Sciatic nerve (tissue), 2 donors: ENCODE measurements at places on chromosomes 1 and 21. TPM values are rescaled to one million over a fixed set of nuclear protein-coding genes. Genes with fewer than 3 reads are reported as not detected.

GRCh38 chr1:163213626-163214025 is 10.9 kb upstream of the RGS5 start:
- no peak for DNase-seq

DNA sequence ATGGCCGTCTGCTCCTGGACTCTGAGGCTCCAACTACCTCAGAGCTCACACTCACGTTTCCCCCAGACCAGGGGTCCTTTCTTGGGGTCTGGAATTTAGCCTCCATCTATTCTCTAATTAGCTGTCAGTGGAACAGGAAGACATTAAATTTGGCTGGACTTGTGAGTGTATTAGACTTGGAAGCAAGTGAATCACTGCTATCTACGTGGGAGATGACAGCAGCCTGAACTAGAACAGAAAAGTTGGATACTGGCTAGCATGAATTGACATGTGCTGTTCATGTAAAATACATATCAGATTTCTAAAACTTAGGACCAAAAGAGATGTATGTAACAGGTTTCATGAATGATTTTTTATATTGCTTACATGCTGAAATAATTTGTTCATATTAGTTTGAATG is 28.0 kb downstream of the TAF5L start:
- DNase-seq: no peak

DNA sequence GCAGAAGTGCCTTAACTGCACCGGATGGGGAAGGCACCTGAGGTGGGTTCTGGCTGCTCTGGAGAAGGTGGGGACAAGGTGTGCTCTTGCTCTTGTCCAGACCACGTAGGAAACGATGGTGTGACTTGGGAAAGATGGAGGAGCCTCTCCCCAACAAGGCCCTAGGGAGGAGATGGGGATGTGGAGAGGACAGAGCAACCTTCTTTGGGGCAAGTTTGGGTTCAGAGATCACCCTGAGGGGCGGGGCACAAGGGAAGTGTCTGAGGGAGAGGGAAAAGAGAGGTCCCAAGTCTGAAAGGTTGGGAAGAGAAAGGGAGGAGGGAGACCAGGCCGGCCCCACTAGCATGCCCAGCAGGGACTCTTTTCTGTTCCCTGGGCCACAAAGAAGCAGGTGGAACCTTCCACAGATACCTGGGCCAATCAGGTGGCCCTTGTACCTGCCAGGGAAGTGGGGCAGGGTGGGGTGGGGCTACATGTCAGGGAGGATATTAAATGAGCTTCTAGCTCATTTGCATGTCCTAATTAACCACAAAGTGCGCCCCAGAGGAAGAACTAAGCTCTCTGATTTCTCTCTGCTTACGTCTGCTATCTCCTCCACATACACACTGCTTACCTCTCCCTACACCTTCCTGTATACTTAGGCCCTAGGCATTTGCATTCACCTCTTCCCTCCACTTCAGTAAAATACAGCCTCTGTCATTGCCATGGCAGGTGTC is 15.9 kb downstream of the INKA2 start:
- no peak for DNase-seq

DNA sequence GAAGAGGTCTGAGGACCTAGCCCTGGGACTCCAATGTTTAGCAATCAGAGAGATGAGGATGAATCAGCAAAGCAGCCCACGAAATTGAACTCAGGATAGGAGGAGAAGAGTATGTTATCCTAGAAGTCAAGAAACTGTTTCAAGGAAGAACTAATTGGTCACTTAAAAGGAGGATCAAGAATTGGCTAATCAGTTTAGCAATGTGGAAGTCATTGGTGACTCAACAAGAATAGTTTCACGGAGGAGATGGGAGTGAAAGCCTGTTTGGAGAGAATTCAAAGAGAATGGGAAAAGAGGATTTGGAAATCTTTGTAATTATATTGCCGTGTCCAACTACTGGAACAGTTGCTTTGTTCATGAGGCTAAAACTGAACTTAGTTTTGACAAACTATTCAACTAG is 7.4 kb downstream of the HMCN1 start:
- no peak for DNase-seq

GRCh38 chr1:180208264-180208663 is 21.8 kb upstream of the LHX4 start:
- DNase-seq: no peak

- no peak for DNase-seq
These were observed 6.5 kb downstream of the IRF2BP2 start for GRCh38 chr1:234603221-234604204.

DNA sequence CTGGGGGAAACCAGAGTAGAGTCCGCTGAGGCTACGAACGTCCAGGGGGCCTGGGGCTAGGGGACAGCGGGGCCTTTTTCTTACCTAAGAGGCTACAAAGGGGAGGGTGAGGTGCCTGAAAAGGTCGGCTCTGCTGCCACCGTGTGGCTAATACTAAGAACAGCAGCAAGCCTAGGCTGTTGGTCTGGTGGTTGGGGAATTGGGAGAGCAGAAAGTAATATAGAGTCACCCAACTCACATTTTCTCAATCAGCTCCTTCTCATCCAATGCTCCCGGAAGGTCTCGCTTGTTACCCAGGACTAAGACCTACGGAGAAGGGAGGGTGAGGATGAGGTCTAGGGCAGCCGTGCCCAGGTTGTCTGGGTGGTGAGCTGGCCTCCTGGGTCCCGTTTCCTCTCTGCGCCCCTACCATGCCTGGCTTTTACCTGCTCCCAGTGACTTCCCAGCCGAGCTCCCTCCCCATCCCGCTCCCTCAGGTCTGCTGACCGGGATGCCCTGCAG is 9.3 kb downstream of the ARL8A start:
- peak; percentile 66 for DNase-seq

DNA sequence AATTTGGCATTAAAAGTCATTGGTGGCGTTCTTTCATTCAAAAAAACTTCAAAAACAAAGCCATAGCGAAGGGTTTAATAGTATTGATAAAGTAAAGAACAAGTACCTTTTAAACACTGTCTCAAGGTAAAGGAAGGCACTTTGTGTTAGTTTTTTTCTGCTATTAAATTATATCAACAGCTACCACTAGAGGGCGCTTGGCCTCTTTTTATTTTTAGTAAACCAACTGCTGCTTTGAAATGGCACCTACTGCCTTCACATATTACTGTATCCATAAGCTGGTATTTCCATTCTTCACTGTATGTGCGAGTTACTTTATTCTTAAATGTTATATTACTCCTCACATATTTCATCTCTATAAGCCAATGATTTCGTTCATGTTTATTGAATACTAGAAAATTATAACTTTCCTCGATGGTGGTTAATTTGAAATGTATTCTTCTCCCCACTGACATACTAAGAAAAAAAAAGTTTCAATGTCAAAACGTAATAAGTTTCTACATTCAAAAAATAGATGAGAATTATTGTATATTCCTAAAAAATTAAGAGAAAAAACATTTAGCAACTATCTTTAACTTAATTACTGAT is 125.7 kb upstream of the CXADR start:
- DNase-seq: peak; percentile 63

GRCh38 chr1:29415861-29416260 is 179.5 kb downstream of the PTPRU start:
- DNase-seq: no peak

GRCh38 chr21:38804789-38805327 is 871 bp upstream of the ETS2 start:
- DNase-seq: peak; percentile 84

GRCh38 chr1:23366598-23366997 is 3.0 kb downstream of the ZNF436 start:
- DNase-seq: no peak

GRCh38 chr1:65431111-65431705 is 10.7 kb downstream of the LEPR start:
- DNase-seq: no peak

DNA sequence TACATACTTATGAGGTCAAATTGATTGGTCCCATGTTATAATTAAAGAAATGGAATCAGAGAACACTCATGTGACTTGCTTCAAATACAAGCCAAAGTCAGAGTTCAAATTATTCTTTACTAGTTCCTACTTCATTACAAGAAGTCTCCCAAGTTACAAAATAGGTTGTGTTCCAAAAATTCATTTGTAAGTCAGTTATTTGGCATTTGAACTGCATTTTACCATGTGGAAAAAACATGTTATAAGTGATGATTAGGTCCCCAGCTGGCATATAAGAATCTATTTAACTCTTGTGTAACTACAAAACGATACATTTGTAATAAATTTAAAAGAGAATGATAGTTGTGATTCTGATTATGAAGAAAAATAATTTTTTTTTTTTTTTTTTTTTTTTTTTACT is 124.1 kb downstream of the DISP1 start:
- no peak for DNase-seq

DNA sequence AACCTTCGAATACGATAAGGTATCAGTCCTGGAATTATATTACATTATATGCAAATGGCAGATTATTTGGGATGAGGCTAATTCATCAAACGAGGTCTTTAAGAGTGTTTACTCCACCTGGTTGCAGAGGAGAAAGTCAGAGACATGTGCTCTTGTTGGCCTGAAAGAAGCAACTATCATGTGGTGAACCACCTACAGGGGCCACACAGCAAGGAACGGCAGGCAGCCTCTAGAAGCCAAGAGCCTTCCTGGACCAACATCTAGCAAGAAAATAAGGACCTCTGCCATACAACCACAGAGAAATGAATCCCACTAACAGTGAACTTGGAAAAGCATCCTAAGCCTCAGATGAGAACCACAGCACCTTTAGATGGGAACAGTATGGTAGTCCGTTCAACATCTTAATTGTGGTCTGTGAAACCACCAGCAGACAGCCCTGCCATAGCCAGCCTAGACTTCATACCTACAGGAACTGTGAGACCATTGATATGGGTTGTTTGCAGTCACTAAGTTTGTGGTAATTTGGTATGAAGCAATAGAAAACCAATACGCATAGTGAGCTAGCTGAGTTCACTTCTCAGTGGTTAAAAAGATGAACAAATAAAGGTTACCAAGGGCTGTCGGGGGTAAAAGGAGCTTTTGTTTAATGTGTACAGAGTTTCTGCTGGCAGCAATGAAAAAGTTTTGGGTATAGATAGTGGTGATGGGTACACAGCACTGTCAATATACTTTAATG is 345.7 kb upstream of the RUNX1 start:
- DNase-seq: no peak

- DNase-seq: no peak
These were observed 83.4 kb downstream of the MATN1 start for GRCh38 chr1:30639881-30640452.

DNA sequence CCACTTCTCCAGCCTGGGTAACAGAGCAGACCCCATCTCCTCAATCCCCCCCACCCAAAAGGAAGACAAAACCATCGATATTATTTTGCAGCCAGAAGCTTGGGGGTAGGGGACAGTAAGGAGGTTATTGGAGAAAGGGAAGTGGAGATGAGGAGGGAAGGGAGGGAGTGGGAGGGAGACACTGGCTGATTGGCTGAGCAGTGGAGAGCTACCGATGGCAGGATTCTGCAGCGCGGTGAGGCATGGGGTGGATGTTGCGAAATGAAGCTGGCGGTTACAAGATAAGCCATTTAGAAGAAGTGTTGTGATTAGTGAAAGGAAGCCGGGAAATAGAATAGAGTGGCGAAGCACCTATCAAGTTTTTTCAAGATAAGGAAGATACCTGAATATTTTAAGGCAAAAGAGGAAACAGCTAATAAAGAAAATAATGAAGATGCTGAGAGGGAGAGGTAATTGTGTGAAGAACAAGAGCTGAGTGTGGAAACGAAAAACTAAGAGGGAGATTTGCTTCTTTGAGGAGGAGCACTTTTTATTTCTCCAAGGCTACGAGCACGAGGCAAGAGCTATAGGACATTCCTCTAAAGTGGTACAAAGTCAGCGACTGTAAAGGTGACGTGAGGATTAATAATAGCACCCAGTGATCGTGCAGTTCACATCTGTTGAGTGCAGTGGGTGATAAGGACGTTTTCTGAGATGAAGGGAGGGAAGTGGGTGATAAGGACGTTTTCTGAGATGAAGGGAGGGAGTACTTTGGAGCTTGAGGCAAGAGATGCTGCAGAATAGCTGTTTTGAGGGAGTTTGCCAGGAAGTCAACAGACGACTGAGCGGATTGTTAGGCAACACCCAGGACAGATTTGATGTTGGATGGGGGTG is 103.2 kb upstream of the KIF26B start:
- no peak for DNase-seq

- no peak for DNase-seq
These were observed 20.1 kb downstream of the BCAS2 start for GRCh38 chr1:114561333-114561732.

DNA sequence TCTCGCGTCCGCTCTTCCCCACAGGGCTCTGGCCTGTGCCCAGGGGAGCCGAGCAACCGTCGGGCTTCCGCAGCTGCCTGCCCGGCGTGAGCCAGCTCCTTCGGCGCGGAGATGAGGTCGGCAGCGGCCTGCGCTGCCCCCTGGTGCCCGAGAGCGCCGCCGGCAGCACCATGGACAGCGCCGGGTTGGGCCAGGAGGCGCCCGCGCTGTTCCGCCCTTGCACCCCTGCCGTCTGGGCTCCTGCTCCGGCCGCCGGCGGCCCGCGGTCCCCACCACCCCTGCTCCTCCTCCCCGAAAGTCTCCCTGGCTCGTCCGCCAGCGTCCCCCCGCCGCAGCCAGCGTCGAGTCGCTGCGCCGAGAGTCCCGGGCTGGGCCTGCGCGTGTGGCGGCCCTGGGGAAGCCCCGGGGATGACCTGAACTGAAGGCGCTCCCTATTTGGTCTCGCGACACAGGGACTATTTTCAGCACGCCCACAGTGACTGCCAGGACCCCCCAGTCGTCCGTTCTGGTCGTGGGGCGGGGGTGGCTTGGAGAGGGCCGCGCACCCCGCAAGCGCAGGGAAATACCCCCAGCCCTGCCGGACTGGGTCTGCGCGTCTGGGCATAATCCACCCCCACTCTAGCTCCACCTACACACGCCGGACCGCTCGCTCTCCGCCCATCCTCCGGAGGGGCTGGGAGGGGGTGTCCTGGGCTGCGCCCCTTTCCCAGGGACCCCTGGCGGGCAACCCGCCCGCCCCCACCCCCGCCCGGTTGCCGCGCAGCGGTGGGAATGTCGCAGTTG is 1.3 kb downstream of the HES3 start:
- DNase-seq: peak; percentile 87

DNA sequence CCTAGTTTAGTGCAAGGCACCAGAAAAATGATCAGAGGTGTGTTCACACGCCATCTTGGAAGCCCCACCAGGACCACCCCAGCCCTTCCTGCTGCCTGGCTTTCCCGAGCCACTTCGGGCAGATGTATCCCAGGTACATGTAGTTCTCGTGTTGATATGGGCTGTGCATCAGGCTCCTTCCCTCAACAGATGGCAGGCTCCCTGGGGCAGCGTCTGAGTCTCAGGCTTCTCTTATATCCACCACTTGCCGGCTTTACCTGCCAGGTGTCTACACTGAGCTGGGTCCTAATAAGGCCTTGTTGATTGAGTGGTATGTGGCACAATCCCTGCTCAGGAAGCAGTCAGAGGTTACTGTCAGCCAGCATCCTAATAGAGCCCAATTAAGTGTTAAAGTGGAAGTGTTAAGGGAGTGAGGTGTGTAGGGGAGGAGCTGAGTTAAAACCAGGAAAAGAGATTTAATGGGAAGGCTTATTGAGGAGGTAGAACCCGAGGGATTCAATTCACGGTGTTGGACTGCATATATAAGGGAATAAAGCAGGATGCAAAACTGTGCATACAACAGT is 8.5 kb downstream of the GPA33 start:
- DNase-seq: no peak

Gene G0S2
- 93.0 TPM for total RNA-seq

Gene LRRC53
- total RNA-seq: not detected

Gene TSTD1
- 13.1 TPM for total RNA-seq

Gene GPR37L1
- total RNA-seq: 33.3 TPM

Gene NDUFS2
- 76.5 TPM for total RNA-seq

Gene TEX38
- not detected for total RNA-seq

Gene RXFP4
- not detected for total RNA-seq
